ENCODE measurements at places on chromosomes 6 and 20. TPM values are rescaled to one million over a fixed set of nuclear protein-coding genes. Genes with fewer than 3 reads are reported as not detected.

DNA sequence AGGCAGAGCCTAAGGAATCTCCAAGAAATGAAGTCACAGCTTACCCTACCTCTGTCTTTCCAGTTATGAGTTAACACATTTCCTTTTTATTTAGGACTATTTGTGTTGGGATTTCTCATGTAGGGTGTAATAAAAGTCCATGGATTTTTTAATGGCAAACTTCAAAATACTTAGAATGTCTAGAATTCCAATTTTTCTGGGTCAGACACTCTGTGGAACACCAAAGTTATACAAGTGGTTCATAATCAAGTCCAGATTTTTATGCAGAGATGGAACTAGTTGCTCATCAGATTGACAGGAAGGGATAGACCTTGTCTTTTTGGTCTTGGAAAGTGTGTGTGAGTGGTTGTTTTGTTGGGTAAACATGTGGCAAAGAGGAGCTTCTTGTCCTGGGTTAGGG lies 303.5 kb upstream of the RNF24 start:
- no peak for DNase-seq

Gene CTCFL
- total RNA-seq = not detected

- no peak for DNase-seq
These were observed 67.6 kb downstream of the MRPL14 start for GRCh38 chr6:44059359-44060346.

DNA sequence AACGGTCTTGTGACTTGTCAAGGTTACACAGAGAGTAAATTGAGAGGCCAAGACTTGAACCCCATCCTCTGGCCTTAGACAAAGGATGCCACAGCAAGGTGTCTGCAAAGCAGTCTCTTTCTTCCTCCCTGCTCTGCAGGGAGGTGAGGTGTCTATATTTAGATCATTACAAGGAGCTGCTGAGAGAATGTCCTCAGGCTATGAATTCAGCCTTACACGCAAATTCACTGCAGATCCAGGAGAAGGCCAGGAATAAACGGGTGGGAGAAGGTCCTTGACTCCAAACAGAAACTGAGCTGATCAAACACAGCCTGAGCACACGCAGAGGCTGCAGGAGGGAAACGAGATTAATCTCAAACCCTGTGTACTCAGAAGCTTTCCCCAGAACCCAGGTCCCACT lies 48.6 kb upstream of the PTPRT start:
- DNase-seq = no peak

DNA sequence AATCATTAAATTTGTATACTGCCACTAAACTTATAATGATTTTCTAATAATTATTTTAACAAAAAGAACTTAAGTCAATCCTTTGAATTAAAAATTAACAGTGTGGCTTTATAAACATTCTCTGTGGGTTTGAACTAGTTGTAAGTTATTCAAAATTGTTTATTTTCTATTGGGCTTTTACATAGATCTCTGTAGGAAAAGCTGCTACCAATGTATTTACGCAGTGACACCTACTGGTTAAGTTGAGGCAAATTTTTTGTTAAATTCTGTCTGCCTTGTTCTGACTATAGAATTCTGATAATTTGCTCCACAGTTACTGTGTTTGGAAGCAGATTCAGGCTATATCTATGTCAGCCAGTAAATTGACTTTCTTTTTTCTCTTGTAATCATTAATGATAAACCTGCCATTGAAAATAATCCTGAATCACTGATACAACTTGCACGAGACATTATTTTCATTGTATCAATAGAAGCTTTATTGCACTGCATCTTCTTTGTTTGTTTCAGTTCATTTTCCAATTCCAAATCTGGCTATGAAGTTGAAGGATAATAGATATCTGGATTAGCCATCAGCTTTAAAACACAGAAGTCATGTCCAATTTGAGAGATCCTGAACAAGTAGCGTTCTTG lies 66.0 kb upstream of the UTRN start:
- DNase-seq = no peak

Gene MRAP2
- not detected for total RNA-seq

Gene BPI
- not detected for total RNA-seq
